ENCODE measurements at places on chromosomes 2 and 18.

- no peak for DNase-seq
These were observed 776.3 kb upstream of the POU3F3 start for GRCh38 chr2:104077573-104077972.

DNA sequence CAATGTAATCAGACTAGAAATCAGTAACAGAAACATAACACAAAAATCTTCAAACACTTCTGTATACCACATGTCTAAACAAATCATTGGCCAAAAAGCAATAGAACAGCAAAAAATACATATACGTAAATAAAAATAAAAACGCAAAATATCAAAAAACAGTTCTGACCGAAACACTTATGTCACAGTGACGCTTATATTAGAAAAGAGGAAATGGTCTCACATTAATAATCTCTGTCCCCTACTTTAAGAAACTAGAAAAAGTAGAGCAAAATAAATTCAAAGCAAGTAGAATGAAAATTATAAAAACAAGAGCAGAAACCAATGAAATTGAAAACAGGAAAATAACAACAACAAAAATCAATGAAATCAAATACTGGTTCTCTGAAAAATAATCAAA, 41.9 kb downstream of the TMEM131 start:
- no peak for DNase-seq

DNA sequence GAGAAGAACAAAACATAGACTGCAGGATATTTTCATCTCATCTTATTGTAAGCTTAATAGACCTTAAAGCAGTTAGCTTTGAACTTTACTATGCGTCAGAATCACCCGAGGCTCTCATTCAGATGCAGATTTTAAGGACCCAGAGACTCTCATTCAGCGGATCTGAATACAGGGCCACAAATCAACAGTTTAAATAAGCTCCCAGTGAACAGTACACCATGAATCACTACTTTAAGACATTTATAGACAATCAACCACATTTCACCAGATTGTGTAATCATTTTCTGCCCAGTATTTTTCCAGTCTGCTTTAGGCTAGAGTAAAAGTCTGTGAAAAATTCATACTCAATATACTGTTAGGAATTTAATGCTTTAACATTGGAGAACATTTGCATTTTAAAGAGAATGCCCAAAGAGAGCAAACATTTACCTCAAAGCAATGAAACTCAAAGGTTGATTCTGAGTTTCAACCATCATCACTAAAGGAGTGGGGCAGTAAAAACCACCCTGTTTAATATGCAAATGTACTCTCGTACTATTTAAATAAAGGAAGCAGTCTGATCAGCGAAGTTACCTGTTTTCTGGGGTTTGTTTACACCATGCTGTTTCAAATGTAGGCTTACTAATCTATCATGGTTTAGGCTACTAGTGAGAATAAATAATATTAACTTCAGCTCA, 11.0 kb upstream of the ALPK2 start:
- DNase-seq: no peak

DNA sequence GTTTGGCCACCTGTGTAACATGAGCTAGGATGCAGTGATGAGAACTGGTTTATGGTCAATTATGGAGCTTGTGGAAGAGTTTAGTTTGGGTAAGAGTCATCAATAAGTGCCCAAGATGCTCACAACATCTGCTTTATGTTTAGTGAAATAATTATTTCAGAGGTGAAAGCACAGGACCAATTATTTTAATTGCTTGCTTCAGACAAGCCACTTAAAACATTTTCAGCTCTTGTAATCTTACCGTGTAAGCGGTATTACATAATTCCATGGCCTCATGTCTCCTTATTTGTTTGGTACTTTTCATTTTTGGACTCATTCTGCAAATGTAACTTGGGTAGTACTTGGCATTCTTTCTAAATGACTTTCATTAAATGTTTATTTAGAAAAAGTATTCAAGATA, 5.4 kb downstream of the B3GNT2 start:
- no peak for DNase-seq

DNA sequence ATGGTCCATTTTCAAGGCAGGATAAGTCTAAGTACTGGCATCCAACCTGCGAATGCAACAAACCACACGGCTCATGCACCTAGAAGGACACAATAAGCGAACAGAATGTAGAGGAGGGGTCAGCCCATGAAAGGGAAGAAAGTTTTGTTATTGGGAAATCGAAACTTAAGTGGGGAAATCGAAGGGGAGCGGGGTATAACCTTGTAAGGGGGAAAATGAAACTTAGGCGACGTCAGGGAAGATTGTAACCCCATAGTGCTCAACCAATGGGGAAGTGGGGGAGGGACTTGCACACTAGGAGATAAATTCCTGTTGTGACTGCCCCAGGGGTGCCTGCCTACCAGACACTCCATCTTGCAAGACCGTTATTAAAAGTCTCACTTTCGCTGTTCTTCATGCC, 15.6 kb upstream of the OTOF start:
- peak; percentile 92 for DNase-seq

DNA sequence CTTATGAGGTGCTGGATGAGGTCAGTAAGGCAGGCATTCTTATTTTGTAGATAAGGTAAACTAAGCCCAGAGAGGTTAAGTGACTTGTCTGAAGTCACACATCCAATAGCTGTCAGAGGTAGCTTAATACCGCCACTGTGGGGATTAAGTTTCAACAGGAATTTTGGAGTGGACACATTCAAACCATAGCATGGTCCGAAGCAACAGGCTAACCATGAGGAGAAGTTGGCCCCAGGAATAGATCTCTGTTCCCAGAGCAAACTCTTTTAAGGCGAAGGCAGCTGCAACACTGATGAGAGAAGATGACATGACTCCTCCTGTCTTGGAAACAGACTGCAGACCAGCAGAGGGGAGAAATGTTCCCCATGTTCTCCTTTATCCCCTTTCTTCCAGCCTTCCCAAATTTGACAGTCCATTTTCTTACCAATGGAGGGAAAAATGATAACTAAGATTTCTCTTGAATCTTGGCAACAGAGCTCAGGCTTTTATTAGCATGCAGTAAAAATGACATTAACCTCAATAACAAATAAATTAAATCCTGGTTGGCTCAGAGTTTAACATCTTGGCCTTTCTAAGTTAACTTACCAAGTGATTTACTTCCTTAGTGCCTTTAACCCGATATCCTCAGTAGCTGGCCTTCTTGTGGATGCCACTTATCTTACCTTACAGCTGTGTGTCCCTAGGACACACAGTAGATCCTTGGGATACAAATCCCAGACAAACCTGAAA, 67.9 kb upstream of the STPG4 start:
- DNase-seq: no peak
